ENCODE measurements at places on chromosomes 4 and X. TPM values are rescaled to one million over a fixed set of nuclear protein-coding genes. Genes with fewer than 3 reads are reported as not detected.

Gene SSX4
- total RNA-seq, result not detected

Gene PABPC1L2A
- total RNA-seq, result not detected

Gene TIMM8A
- 7.0 TPM for total RNA-seq

Gene SPATA4
- 0.40 TPM for total RNA-seq

DNA sequence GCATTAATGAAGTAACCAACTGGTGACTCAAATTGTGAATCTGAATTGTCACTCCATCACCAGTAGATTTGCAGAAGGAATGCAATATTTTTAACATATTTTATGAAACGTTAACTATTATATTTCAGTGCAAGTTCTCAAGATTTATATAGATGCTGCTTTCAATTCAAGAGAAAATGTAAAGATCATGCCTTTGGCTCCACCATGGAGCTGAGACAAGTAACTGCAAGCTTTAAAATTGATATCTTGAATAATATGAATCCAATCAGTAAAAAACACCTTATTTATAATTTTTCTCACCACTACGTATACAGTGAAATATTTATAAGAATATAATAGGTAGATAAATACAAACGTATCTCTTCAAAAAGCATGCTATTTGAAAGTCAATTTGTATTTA is 27.8 kb upstream of the GALNTL6 start:
- H3K36me3 ChIP-seq, result no peaks in the 10 kb centered on the region
- H3K27me3 ChIP-seq, result no peaks in the 10 kb centered on the region
- DNase-seq, result no peak
- no peak overlapping the region for H3K4me3 ChIP-seq
- H3K4me1 ChIP-seq, result no peaks in the 10 kb centered on the region
- H3K27ac ChIP-seq, result no peak overlapping the region

Gene CT45A7
- total RNA-seq, result not detected

Gene ARMCX4
- 27.8 TPM for total RNA-seq

DNA sequence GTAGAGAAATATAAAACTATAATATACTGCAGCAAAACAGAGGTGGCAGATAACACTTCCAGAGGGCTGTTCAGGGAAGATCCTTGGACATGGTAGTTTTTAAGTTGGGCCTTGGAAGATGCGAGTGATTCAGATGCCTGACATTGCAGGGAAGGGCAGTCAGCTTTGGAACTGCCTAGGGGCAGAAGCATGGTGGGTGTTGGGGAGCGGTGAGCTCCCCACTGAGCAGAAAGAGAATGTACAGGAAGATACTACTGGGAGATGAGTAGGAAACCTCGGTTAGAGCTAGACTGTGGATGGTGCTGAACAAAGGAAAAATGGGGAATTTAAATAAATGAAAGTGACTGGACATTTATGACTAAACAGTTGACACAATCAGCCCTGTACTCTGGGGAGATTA is 24.9 kb upstream of the SEC24B start:
- H3K4me3 ChIP-seq, result no peak overlapping the region
- no peaks in the 10 kb centered on the region for H3K4me1 ChIP-seq
- no peaks in the 10 kb centered on the region for H3K36me3 ChIP-seq
- no peaks in the 10 kb centered on the region for H3K27me3 ChIP-seq
- DNase-seq, result no peak

GRCh38 chrX:11461201-11462001 is 168.2 kb downstream of the AMELX start:
- H3K27ac ChIP-seq, result peak overlapping the region; percentile 59
- no peaks in the 10 kb centered on the region for H3K27me3 ChIP-seq
- H3K4me3 ChIP-seq, result no peak overlapping the region

DNA sequence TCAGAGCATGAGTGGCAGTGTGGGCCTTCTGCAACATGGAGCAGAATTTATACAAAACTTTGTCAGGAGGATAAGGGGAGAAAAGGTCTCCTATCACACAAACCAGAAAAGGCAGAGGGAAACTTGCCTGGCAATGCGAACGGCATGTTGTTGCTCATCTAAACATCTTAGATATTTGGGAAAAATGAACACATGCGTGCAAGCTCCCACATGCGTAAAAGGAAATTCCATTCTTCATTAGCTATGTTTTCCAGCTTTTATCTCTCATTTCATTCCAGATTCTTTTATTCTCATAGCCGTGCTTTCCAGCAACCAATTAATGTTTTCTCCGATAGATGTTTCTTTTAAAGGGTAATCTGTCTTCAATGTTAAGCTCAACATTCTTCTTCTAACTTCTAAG is 31.3 kb upstream of the GBA3 start:
- no peaks in the 10 kb centered on the region for H3K27me3 ChIP-seq
- H3K4me1 ChIP-seq, result no peaks in the 10 kb centered on the region
- no peak overlapping the region for H3K4me3 ChIP-seq
- no peak for DNase-seq

Gene NUP54
- 31.2 TPM for total RNA-seq

DNA sequence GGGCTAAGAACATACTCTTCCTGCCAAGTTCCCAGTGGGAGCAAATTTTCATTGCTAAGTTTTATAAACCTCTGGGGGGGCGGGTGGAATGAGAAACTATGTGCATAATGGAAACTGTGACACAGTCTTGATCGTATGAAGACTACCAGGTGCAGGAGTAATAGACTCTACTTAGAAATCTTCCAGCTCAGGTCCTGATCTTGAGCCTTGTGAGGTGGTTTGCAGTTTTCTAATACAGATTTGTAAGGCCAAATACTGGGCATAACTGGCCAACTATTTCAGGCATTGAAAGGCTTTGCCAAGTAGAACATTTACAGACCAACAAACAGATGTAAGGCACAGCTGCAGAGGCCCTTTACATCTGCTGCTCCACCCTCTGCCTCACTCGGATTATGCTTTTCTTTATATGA is 89.7 kb upstream of the CBR4 start:
- H3K27ac ChIP-seq, result peak overlapping the region; percentile 78
- H3K4me3 ChIP-seq, result no peak overlapping the region
- peak; percentile 35 for DNase-seq
- no peaks in the 10 kb centered on the region for H3K4me1 ChIP-seq
- no peaks in the 10 kb centered on the region for H3K36me3 ChIP-seq
- H3K27me3 ChIP-seq, result no peaks in the 10 kb centered on the region

- no peaks in the 10 kb centered on the region for H3K4me1 ChIP-seq
- no peaks in the 10 kb centered on the region for H3K36me3 ChIP-seq
- DNase-seq, result no peak
- H3K4me3 ChIP-seq, result no peak overlapping the region
- H3K27me3 ChIP-seq, result no peaks in the 10 kb centered on the region
- H3K27ac ChIP-seq, result no peak overlapping the region
Measured at GRCh38 chr4:5836943-5837342, 55.9 kb downstream of the CRMP1 start.

DNA sequence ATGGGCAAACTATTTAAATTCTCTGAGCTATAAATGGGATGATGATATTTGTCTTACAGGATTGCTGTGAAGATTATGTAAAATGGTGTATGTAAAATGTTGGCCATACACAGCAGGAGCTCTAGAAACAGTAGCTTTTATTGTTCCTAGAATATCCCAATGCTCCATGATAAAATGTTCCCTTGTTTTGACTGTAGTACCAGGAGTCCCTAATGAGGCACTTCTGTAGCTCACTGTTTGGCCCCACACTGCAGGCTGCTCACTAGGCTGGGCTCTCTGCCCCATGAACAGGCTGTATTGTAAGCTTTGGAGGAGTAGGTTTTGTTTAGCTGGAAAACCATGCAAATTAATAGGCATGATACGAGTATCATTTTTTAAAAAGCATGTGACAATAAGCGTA is 3.3 kb upstream of the FGA start:
- H3K27me3 ChIP-seq, result no peaks in the 10 kb centered on the region
- no peak for DNase-seq
- no peaks in the 10 kb centered on the region for H3K4me1 ChIP-seq
- no peak overlapping the region for H3K4me3 ChIP-seq

Gene TFE3
- total RNA-seq, result 75.0 TPM

Gene CSN3
- not detected for total RNA-seq

Gene SCRG1
- total RNA-seq, result 1.8 TPM

DNA sequence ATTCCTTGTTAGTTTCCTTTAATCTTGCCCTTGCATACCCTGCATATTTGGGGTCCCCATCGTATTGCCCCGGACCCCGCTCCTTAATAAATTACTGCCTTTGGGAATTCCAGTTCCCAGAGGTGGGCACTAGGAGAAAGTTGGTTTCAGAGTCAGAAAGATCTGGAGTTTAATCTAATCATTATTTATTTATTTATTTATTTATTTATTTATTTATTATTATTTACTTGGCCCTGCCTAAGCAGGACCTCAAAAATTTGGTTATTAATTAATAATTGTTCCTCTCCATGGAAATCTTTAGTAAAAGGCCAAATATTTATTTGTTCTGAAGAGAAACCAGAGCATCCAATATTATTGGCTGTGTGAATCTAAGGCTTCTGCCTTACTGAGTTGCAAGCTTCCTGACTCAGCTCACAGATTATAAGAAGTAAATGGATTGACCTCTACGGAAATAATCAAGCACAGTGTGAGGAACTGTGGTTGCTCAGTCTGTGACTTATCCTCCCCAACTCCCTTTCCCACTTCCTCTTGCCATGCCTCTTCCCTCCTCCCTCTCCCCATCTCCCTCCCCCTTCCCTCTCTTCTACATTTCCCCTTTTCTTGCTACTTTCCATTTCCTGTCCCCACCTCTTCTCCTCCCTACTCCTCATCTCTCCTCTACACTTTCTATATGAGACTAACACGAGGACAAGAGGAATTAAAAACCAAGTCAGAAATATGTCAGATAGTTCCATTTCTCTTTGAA is 61.5 kb upstream of the AP1S2 start:
- no peaks in the 10 kb centered on the region for H3K36me3 ChIP-seq
- no peaks in the 10 kb centered on the region for H3K4me1 ChIP-seq
- no peak for DNase-seq
- no peaks in the 10 kb centered on the region for H3K27me3 ChIP-seq

DNA sequence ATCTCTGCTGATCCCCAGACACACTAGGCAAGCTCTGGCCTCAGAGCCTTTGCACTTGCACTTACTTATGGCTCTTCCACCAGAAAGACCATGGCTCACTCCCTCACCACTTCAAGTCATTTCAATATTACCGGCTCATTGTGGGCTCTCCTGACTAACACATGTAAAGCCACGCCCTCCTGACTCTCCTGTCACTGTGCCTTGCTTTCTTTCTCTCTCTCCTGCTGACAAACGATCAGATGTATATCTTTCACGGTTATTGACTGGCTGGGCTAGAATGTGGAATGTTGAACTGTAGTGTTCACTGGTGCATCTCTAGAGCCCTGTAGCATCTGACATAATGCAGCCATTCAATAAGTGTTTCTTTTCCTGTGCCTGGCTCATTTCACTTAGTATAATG is 425.1 kb downstream of the RAB28 start:
- DNase-seq, result no peak
- no peaks in the 10 kb centered on the region for H3K4me1 ChIP-seq
- H3K27me3 ChIP-seq, result no peaks in the 10 kb centered on the region
- no peak overlapping the region for H3K4me3 ChIP-seq
- no peaks in the 10 kb centered on the region for H3K36me3 ChIP-seq

Gene EDA2R
- 9.8 TPM for total RNA-seq

DNA sequence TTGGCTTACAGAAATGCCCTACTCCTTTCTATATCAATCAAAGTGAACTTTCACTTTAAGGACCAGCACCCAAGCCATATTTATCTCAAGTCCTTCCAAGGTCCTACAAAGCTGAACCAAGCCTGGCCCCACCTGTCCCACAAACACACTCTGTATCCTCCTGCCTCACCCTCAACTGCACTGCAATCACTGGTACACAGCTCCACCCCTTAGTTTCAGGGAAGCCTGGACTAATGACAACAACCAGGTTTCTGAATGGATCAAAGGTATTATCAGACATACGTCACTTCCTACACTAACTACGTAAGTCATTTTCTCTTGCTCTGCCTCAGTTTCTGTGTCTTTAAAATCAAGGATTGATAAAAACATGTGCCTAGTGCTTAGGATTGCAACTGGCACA is 205.6 kb upstream of the HS3ST1 start:
- H3K36me3 ChIP-seq, result no peaks in the 10 kb centered on the region
- H3K27me3 ChIP-seq, result no peaks in the 10 kb centered on the region
- H3K4me3 ChIP-seq, result no peak overlapping the region
- H3K27ac ChIP-seq, result no peak overlapping the region

- no peaks in the 10 kb centered on the region for H3K4me1 ChIP-seq
- H3K27me3 ChIP-seq, result no peaks in the 10 kb centered on the region
- DNase-seq, result no peak
- H3K36me3 ChIP-seq, result no peaks in the 10 kb centered on the region
Measured at GRCh38 chr4:111992351-111993168, 152.7 kb upstream of the FAM241A start.

DNA sequence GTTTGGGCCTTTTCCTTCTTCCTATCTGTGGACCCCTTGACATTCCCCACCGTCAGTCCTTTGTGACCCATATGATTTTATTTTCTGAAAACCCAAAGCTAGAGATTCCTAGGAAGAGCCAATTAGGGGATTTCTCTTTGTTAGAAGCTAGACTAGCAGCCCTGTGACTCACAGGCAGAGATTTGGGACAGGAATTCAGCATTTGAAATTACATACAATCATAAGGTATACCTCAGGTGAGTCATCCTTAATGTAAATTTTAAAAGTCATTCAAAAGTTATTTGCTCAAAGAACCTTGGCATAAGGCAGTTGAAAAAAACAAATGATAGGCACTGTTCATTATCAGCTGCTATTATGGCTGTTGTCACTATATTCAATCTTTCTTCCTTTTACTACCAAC is 40.6 kb downstream of the USP26 start:
- H3K4me1 ChIP-seq, result no peaks in the 10 kb centered on the region
- H3K36me3 ChIP-seq, result no peaks in the 10 kb centered on the region
- H3K4me3 ChIP-seq, result no peak overlapping the region
- no peak overlapping the region for H3K27ac ChIP-seq
- peaks cover 5% of the 10 kb centered on the region for H3K27me3 ChIP-seq
- no peak for DNase-seq

DNA sequence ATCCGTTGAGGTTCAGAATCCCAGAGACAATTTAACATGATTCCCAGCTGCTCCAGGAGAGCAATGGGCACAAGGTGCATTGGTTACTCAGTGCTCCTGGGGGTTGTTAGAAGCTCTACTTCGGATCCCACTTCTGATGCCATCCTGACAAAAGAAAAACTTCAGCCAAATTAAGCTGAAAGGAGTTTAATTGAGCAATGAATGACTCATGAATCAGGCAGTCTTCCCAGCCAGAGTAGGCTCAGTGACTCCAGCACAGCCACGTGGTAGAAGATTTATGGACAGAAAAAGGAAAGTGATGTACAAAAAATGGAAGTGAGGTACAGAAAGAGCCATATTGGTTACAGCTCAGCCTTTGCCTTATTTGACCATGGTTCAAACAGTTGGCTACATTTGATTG is 95.7 kb downstream of the PWWP3B start:
- H3K4me3 ChIP-seq, result no peak overlapping the region
- H3K36me3 ChIP-seq, result no peaks in the 10 kb centered on the region
- H3K27me3 ChIP-seq, result no peaks in the 10 kb centered on the region
- H3K4me1 ChIP-seq, result no peaks in the 10 kb centered on the region
- peak; percentile 25 for DNase-seq
- no peak overlapping the region for H3K27ac ChIP-seq

GRCh38 chr4:139142087-139142486 is 34.9 kb downstream of the ELF2 start:
- no peaks in the 10 kb centered on the region for H3K36me3 ChIP-seq
- no peak overlapping the region for H3K4me3 ChIP-seq
- H3K4me1 ChIP-seq, result no peaks in the 10 kb centered on the region
- no peaks in the 10 kb centered on the region for H3K27me3 ChIP-seq

- no peak overlapping the region for H3K4me3 ChIP-seq
- H3K4me1 ChIP-seq, result no peaks in the 10 kb centered on the region
- H3K36me3 ChIP-seq, result no peaks in the 10 kb centered on the region
- no peak for DNase-seq
- H3K27me3 ChIP-seq, result no peaks in the 10 kb centered on the region
- H3K27ac ChIP-seq, result no peak overlapping the region
Measured at GRCh38 chrX:100600758-100601157, 16.0 kb downstream of the TNMD start.

Gene RBM46
- not detected for total RNA-seq

Gene F11
- not detected for total RNA-seq
